RCC 7860 (cell line): ENCODE measurements at places on chromosomes 2 and 18.

DNA sequence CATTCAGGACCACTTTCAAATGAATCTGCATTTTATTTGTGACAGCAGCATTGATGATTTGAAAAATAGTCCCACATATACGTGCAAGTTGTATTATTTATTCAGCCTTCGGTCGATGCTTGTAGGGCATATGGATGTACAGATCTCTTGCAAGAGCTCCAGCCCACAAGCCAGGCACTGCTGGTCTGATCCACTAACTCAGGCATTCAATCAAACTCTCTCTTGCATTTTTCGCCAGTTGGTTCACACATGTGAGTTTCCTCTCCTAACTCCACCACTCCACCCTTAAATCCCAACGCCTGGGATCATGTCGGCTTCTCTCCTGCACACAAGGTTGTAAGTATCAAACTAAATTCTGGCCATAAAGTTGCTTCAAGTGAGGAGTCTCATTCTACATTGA, 318.7 kb downstream of the CYP26B1 start:
- DNase-seq = no peak

DNA sequence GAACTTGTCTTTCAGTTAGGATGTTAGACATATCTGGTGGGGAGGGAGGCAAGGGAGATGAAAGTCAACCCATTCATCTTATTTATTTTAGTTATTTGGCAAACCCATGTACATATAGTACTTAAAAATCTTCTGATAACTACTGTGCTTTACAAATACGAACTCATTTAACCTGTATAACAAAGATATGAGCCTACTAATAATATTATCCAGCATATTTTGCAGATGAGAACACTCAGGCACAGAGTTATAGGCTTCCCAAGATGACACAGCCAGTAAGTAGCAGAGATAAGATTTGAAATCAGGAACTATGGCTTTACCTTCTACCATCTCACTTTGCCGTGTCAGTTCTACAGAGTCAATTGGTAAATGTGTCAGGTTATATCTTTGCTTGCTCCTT, 262.6 kb upstream of the DOK6 start:
- no peak for DNase-seq

- no peak for DNase-seq
Measured at GRCh38 chr18:55186588-55186987, 227.3 kb upstream of the CCDC68 start.

- DNase-seq = no peak
Measured at GRCh38 chr18:32438173-32438572, 32.5 kb downstream of the GAREM1 start.

DNA sequence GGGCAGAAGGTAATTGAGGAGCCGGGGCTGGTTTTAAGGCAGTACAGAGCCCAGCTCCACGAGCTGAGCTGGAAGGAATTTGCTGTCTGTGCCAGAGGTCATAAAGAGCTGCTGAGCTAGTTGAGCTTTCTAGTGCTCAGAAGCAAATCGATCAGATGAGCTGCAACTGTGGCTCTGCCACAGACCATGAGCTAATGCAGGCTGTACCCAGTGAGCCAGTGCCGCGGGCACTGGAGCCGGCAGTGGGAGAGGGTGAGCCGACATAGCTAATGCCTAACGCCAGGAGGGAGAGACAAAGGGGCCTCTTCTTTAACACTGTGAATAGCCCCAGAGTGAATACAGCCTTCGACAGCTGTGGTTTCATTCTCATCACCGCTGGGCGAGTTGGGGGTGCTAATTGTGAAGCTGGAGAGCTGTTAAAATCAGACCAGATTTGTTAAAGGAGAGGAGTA, 410.1 kb upstream of the TCF4 start:
- DNase-seq = no peak
